ENCODE measurements at places on chromosomes 11 and 22.

DNA sequence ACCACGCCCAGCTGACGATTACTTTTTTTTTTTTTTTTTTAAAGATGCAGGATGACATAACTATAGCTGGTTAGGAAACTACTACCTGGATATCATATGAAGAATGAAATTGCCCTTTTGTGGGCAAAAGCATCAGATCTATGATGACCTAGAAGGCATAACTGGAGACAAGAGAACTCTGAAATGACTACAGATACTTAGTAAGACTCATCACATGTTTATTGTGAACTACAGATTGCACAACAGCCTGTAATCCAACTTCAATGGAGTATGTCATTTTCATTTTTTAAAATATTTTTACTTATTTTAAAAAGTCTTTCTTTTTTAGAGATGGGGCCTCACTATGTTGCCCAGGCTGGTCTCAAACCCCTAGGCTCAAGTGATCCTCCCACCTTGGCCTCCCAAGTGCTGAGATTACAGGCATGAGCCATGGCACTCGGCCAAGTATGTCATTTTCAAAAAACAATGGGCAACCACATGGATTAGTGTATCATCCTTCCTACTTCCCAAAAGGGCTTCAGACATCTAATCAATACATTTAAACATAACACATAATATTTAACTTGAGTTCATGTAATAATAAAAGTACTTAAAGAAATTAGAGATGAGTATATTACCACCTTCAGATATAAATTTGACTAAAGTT is 3.3 kb downstream of the MTMR2 start:
- DNase-seq, result peak; percentile 61

- DNase-seq, result no peak
Measured at GRCh38 chr22:26075251-26075650, 94.0 kb upstream of the SEZ6L start.

DNA sequence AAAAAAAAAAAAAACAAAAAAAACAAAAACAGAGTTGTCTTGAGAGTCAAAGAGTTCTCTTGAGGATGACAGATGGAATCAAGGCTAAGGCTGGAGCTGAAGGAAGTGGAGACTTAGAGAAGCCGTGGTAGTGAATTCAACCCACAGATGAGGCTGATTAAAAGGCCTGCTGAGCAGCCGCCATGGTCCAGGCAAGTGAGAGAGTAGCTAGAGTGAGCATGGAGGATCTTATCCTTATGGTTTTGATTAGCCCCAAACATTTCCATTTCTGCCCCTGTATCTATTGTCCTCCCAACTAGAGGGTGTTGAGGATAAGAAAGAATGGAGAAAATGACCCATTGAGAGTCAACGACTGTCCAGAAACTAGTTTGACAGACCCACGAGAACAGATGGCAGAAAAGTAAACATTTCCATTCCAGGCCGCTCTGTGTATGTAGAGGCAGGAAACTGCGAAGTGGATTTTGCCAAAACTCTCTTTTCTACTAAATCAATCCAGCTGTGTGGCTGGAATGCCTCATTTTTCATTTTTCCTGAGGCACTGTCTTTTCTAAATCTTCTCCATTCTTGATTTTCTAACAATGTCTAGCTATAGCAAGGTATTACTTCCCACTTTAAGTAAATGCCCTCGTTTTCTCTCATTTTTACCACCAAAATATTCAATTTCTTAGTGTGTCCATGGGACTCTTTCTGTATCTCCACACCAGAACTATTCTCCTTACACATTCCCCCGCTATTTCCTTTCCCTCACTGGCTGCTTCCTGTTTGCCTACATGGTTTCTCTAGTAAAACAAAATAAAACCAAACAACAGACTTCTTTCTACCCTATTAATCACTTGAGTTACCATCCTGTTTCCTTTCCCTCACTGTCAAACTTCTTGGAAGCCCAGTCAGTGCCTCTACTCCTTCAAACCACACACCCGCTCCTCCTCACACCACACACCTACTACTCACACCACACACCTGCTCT is 5.4 kb upstream of the MMP8 start:
- DNase-seq, result no peak

DNA sequence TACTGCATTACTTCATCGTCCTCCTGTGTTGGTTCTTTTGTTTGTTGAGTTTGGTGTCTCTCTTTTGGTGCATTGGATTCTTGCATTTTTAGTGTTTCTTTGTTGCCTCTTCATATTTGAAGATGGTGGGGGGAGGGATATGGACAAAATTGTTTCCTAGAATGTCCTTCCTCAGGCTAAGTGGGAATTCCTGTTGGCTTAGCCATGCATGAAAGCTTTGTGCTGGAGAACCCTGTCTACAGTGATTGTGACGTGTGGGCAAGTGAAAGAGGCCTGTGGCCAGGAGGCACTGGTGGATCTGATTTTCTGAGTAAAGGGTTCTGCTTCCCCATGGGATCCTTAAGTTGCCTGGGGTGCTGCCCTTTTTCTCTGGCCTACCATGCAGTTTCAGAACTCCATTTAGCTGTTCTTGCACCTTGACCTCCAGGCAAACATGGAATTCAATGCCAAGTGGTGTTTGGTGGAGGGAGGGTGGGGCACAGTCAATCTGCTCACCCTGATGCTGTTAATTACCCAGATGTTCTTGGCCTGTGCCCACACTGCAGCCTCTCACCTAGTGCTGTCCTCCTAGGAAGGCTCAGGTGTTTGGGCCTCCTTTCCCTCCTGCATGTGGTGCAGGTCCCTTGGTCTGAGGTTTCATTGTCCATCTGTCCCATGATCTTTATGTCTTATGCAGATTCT is 46.3 kb upstream of the SLC22A12 start:
- no peak for DNase-seq

DNA sequence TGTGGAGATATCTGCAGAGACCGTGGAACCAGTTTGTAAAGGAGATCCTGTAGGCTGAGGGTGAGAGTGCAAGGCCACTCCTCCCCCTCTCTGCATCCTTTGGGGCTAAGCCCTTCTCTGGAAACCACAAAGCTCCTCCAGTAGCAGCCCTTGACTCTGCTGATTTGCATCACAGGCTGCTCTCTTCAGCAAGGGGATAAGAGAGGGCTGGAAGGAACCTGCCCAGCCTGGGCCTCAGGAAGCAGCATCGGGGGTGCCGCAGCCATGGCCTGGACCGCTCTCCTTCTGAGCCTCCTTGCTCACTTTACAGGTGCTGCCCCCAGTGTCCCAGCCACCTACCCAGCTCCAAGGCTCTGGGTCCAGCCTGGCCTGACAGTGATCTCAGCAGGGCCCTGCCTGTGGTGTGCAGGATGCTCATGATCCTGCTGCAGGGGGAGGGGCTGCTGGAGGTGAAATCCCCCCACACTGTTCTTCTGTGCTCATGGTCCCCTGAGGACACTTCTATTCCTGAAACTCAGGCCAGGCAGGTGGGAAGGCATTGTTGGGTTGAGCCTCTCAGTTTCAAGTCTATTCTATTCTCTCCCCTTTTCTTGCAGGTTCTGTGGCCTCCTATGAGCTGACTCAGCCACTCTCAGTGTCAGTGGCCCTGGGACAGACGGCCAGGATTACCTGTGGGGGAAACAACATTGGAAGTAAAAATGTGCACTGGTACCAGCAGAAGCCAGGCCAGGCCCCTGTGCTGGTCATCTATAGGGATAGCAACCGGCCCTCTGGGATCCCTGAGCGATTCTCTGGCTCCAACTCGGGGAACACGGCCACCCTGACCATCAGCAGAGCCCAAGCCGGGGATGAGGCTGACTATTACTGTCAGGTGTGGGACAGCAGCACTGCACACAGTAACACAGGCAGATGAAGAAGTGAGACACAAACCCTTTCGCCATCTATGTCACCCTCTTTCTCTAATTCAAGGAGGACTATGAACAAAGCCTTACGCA is 68.5 kb upstream of the IGLL5 start:
- no peak for DNase-seq

- DNase-seq, result no peak
Measured at GRCh38 chr22:36360871-36361383, 26.8 kb downstream of the MYH9 start.

DNA sequence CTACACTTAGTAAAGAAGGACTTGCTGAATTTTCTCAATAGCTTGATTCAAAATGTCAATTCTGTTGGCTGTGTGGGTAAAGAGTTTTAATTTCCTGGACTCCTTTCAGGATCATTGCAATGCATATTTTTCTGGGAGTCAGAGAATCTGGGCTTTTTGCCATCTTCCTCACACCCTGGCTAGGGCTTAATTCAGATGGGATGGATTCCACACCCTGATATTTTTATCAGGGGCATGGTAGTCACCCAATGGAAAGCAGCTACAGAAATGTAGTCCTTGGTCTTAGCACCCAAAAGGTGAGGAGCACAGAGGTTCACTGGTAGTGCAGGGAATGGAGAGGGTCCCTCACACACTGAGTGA is 79.3 kb downstream of the SGSM3 start:
- DNase-seq, result peak; percentile 25

- no peak for DNase-seq
Measured at GRCh38 chr11:20023082-20023426, 137.2 kb downstream of the DBX1 start.

DNA sequence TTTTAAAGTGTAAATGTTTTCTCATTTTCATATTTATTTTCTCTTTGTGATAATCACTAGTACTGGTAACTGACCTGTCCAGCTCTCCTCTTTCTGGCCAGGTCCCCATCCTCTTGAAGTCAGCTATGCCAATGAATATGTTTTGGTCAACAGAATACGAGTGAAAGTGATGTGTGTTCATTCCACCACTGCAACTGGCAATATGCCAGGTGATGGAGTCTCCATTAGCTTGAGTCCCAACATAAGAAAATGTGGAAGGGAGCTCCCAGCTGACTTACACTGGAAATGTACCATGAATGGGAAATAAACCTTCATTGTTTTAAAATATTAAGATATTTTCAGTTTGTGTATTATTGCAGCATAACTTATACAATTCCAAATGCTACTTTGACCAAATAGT is 75.8 kb downstream of the CCDC34 start:
- DNase-seq, result no peak

DNA sequence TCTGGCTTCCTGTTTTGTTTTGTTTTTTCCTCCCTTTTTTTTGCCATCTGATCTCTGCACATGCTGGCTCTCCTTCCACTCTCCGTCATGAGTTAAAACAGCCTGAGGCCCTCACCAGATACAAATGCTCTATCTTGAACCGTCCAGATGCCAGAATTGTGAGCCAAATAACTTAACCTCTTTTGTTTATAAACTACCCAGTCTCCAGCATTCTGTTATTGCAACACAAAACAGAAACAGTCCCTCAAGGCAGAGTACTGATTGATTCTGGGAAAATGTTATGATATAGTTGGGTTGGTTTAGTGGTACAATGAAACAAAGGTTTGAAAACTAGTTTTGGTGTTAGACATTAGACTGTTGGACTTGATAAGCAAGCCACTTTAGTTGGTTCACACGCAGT is 1390.0 kb upstream of the RAG2 start:
- peak; percentile 86 for DNase-seq

GRCh38 chr11:116057000-116057399 is 552.8 kb upstream of the CADM1 start:
- no peak for DNase-seq

DNA sequence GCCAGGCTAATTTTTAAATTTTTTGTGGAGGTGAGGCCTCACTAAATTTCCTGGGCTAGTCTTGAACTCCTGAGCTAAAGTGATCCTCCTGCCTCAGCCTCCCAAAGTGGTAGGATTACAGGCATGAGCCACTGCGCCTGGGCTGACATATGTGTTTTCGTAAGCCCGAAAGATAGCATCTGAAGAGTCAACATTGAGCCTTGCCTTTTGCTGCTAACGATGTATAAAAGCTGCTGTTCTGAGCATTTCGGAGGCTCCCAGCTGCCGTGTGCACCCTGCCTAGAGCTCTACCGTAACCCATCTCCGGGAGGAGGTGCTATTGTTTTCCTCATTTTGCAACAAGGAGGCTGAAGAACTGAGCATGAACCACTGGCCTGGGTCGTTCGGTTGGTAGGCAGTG is 18.1 kb upstream of the PPP6R3 start:
- no peak for DNase-seq

GRCh38 chr11:111446404-111447111 is 65.6 kb downstream of the BTG4 start:
- peak; percentile 91 for DNase-seq

Measured in epithelial cell of esophagus (primary cell).